Cardiac fibroblast (primary cell): ENCODE measurements at places on chromosomes 12 and 14.
A peak's percentile ranks its signal among the peaks of the same experiment; 100 is the strongest.

DNA sequence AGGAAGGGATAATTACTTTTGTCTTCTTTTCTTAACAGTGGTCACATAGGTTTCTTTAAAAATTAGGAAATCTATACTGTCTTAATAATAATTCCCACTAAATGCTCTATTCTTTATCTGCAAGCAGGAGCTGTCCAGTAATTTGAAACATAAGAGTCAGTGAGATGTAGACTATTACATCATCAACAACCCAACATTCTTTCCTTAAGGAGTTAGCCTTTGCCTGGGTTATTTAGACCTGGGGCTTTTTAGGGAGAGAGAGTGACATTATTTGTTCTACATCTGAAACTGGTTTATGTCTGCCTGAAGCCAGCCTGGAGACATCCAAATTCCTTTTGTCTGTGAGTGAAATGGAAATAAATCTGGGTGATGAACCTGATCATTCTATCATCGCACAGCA lies 294.4 kb downstream of the TMTC2 start:
- DNase-seq: no peak

- DNase-seq: peak; percentile 45
Observed at GRCh38 chr14:38500125-38500524, 244.2 kb upstream of the CLEC14A start.

GRCh38 chr14:90520326-90520725 lies 123.5 kb downstream of the CALM1 start:
- no peak for DNase-seq

DNA sequence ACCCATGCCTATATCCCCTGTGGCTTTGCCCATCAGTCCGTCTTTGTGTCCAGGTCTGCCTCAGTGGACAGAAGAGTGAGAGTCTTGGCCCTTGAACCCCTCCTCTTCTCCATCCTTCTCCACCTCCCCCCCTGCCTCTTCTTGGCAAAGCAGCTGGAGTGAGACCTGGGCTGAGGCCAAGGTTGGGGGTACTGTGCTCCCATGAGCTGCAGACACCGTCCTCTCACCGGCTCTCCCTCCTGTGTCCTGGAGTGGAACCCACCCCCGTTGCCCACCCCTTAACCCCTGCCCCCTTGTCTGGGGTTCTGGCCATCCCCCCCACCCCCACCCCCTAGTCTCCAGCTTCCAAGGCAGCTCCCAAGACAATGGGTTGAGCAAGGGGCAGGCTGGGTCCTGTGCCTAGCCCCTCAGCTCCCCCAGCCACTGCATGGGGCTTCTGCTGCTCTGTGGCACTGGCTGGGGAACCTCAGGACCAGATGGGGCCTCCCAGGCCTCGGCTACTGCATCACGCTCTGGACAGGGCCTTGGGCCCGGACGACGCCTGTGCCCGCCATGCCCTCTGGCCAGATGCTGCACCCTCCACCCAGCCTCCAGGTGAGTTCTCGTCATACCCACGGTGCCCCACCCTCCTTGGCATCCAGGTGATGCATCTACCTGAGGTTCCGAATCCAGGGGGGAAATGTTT lies 35.7 kb downstream of the RTL1 start:
- no peak for DNase-seq
